ENCODE measurements at places on chromosomes 2 and 18. TPM values are rescaled to one million over a fixed set of nuclear protein-coding genes. Genes with fewer than 3 reads are reported as not detected.

CD8B gene
- total RNA-seq, result not detected

CYS1 gene
- total RNA-seq, result 0.43 TPM

C1D gene
- total RNA-seq, result 21.5 TPM

RTP5 gene
- total RNA-seq, result not detected

SERPINB12 gene
- 0.34 TPM for total RNA-seq

PRKD3 gene
- 35.8 TPM for total RNA-seq

NEB gene
- total RNA-seq, result 3.3 TPM

IL1R2 gene
- 1.7 TPM for total RNA-seq

TNFRSF11A gene
- total RNA-seq, result 0.34 TPM

Data from nasal cavity respiratory epithelium epithelial cell of viscerocranial mucosa (primary cell).